CD4-positive, alpha-beta T cell treated with Interleukin-6 at 100 ng/mL for 8 hours (primary cell): ENCODE measurements at places on chromosomes 12 and 14.

GRCh38 chr12:21523148-21523547 is 2.9 kb upstream of the SPX start:
- no peak for DNase-seq

GRCh38 chr14:88228522-88229236 is 94.4 kb downstream of the KCNK10 start:
- no peak for DNase-seq

GRCh38 chr12:122094735-122095631 is 16.4 kb downstream of the MLXIP start:
- DNase-seq, result no peak

- no peak for DNase-seq
Observed at GRCh38 chr12:100661300-100661951, 87.9 kb downstream of the GAS2L3 start.

GRCh38 chr12:20434996-20435395 is 66.7 kb downstream of the PDE3A start:
- no peak for DNase-seq

GRCh38 chr12:116697305-116697704 is 40.6 kb downstream of the SPRING1 start:
- DNase-seq, result no peak

DNA sequence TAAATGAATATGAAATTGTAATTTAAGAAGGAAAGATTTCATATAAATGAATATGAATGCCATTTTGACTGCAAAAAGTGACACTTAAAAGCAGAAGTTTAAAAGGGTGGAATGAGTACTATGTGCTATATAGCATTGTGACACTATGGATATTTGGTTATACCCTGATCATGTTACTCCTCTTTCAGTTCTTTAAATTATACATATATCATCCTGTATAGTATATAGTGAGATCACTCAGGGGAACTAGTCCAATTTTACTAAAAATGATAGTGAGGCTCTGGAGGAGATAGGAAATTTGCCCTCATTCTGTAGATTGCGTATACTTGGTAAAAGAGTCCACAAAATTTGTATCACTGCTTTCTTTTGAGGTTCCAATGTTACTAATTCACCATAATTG is 155.7 kb upstream of the BTG1 start:
- DNase-seq, result no peak

- DNase-seq, result no peak
Observed at GRCh38 chr14:50823051-50823761, 7.8 kb downstream of the NIN start.

DNA sequence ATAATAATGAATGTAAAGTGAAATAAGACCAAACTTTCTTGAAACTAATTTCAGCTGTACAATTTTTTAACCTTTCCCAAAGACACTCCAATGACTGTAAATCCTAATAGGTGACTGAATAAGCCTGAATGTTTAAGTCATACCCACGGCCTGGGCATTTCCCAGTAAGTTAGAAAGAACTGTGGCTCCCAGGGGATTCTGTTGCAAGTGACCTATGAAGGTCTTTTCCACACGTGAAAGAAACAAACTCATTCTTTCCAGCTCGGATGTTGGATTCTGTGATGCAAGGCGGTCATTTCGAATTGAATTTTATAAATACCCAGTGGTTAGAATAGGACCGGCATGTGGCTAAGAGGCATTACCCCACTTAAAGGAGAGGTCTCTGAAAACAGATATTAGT is 1134.4 kb downstream of the GALC start:
- no peak for DNase-seq

- DNase-seq, result no peak
Observed at GRCh38 chr14:90087433-90087832, 25.6 kb downstream of the KCNK13 start.

- DNase-seq, result no peak
Observed at GRCh38 chr12:27290501-27291168, 42.0 kb upstream of the BMAL2 start.

- no peak for DNase-seq
Observed at GRCh38 chr12:90982170-90982569, 22.6 kb downstream of the EPYC start.

DNA sequence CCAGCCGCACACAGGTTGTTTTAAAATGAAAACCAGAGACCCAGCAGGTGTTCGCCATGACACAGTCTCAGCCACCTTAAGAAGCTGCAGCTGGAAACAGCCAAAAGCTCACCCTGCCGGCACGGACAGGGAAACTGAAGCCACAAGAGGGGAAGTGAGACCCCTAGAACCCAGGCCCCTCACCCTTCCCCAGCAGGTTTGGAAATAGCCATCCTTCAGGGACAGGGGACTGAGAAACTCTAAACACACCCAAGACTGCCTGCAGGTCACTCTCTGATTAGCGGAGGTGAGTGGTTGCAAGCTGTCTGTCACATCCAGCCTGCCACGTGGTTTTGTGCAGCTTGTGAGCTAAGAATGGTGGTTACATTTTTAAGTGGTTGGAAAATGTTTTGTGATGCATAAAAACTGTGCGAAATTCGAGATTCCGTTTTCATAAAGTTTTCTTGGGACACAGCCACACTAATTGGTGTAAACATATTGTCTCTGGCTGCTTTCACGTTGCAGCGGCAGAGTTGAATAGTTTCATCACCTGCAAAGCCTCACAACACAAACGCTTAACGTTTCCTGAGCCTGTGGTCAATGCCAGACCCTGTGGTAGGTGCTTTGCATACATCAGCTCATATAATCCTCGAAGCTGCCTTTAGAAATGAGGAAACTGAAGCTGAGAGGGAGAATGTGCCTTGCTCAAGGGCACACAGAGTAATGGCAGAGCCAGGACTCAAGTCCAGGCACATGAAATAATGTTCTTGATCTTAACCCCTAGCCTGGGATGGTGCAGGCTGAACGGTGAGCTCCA is 1.7 kb upstream of the SELPLG start:
- peak; percentile 61 for DNase-seq

GRCh38 chr14:67429510-67430205 is 17.7 kb upstream of the PLEK2 start:
- DNase-seq, result no peak

- peak; percentile 69 for DNase-seq
Observed at GRCh38 chr12:121800694-121801594, 2.9 kb upstream of the SETD1B start.

DNA sequence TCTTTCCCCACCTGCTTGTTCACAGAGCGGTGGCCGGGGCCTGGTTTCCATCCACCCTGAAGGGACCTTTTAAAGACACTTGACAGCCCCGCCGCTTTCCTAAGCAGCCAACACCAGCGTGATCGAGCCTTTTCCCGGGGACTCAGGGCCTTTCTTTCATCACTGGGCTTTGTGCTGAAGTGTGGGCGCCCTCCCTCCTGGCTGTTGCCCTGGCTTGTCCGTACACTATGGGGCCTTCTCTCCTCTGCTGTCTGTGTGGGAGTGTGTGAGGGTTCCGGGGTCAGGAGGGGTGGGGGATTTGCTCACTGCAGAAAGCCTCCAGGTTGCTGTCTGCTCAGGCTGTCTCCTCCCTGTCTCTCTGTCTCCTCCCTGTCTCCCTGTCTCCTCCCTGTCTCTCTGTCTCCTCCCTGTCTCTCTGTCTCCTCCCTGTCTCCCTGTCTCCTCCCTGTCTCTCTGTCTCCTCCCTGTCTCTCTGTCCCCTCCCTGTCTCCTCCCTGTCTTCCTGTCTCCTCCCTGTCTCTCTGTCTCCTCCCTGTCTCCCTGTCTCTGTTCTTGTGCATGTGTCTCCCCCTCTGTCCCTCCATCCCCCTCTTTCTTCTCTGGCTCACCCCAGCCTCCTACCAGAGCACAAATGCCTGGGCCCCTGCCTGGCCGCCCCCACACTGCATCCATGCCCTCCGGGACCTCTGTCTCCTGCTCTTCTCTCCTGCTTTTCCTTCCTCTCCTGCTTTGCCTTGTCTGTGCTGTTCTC is 64.7 kb downstream of the CCDC92 start:
- no peak for DNase-seq

- no peak for DNase-seq
Observed at GRCh38 chr14:24196071-24197055, 1.1 kb upstream of the TM9SF1 start.

- no peak for DNase-seq
Observed at GRCh38 chr12:100179252-100179651, 21.4 kb upstream of the ACTR6 start.

DNA sequence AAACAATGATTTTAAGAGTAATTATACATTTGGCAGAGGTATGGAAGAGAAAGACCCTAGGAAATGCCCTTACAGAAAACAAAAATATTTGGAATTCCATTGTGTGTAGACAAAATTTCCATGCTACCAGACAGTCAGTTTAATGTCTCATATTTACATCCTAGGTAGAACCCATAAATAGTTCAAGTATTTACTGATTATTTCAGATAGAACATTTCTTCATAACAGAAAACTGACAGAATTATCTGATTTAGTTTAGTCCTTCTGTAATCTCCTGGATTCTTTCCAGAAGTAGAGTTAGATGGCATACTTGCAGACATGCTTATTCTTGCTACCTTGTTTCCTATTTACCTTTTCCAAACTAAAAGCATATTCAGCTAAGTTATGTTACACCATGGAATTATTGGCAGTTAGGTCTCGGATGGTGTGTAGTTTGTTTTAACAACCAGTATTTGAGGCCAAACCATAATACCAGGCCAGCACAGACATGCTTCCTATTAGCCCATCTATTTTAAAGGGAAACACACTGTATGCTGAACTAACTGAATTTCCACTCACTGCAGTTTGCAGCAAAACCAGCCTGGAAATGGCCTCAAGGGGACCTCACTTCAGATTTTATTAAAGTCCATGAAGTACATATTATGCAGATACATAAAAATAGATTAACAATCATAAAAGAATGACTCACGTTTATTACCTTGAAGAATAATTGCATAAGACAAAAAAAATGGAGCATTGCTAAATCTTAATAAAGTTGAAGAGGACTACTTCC is 126.6 kb upstream of the LRIG3 start:
- no peak for DNase-seq

DNA sequence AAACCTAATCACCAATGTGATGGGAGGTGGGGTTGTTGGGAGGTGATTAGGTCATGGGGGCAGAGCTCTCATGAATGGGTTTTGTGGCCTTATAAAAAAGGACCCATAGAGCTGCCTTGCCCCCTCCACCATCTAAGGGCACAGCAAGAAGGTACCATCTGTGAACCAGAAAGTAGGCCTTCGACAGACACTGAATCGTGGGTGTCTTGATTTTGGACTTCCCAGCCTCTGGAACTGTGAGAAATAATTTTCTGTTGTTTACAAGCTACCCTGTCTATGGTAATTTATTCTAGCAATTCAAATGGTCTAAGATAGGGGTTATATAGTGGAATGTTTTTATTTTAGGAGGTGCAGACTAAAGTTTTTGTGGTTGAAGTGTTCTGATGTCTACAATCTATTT is 7.9 kb upstream of the SLC10A1 start:
- DNase-seq, result no peak

DNA sequence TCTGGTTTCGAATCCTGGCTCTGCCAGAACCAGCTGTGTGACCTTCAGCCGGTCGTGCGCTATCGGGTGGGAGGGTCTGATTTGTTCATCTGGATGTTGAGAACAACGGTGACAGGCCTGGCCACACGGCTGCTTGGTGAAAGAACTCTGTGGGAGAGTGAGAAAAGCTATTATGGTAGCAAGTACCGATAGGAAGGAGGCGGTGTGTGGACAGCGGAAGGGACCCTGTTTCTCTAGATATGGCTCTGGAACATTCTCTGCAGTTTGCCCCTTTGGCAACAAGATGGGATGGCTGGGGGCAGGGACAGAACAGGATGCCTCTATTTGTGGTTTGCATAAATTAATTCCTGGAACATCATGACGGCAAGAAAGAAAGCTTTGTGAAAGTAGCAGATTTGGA is 347.3 kb downstream of the AACS start:
- DNase-seq, result no peak

GRCh38 chr12:5177096-5177495 is 133.4 kb downstream of the KCNA5 start:
- no peak for DNase-seq

GRCh38 chr12:32549675-32550079 is 129.4 kb upstream of the DNM1L start:
- no peak for DNase-seq

DNA sequence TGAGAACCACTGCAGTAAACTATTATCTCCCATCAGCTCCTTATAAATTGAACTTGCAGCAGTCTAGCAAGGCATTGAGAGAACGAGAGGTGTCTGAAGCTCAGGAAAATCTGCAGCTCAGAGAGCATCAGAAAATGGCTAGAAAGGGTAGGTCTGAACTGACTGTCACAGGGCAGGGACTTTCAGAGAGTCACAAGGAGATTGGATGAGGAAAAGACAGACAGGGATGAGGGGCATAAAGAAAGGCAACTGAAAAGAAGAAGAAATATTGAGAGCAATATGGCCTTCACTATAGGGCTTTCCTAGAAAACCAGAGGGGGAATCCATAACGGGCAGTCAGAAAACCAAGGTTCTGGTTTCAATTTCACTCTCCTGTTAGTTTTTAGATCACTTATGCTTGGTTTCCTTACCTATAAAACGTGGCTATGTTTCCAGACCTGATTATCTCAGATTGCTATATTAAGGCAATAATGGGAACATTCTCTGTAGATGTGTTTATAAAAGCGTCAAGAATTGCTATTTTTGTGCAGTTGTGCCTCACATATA is 40.9 kb downstream of the PDE6H start:
- DNase-seq, result no peak

DNA sequence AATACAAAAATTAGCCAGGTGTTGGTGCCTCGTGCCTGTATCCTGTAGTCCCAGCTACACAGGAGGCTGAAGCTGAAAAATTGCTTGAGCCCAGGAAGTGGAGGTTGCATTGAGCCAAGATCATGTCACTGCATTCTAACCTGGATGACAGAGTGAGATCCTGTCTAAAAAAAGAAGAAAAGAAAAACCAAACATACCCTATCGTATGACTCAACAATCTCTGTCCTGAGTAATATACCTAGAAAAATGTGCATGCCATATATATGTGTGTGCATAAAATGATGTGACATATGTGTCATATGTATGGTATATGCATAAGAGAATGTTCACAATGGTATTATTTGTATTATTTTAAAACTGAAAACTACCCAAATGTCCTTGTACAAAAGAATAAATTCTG is 261.5 kb upstream of the CLEC14A start:
- no peak for DNase-seq

GRCh38 chr12:124939421-124940142 is 25.1 kb upstream of the UBC start:
- DNase-seq, result peak; percentile 83

GRCh38 chr12:126588586-126589249 is 1523.5 kb downstream of the AACS start:
- peak; percentile 3 for DNase-seq

DNA sequence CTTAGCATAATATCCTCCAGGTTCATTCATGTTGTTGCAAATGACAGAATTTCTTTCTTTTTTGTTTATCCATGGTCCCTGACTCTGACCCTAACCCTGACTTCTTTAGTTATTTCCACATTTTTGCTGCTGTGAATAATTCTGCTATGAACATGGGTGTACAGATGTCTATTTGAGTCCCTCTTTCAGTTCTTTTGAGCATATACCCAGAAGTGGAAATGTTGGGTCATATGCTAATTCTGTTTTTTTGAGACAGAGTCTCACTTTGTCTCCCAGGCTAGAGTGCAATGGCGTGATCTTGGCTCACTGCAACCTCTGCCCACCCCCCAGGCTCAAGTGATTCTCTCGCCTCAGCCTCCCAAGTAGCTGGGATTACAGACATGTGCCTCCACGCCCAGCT is 33.1 kb downstream of the KNTC1 start:
- no peak for DNase-seq
